Fibroblast of villous mesenchyme (primary cell): ENCODE measurements at places on chromosomes 13 and 19. TPM values are rescaled to one million over a fixed set of nuclear protein-coding genes. Genes with fewer than 3 reads are reported as not detected.

- no peak for DNase-seq
These were observed 141.5 kb downstream of the TDRD3 start for GRCh38 chr13:60538566-60538965.

DNA sequence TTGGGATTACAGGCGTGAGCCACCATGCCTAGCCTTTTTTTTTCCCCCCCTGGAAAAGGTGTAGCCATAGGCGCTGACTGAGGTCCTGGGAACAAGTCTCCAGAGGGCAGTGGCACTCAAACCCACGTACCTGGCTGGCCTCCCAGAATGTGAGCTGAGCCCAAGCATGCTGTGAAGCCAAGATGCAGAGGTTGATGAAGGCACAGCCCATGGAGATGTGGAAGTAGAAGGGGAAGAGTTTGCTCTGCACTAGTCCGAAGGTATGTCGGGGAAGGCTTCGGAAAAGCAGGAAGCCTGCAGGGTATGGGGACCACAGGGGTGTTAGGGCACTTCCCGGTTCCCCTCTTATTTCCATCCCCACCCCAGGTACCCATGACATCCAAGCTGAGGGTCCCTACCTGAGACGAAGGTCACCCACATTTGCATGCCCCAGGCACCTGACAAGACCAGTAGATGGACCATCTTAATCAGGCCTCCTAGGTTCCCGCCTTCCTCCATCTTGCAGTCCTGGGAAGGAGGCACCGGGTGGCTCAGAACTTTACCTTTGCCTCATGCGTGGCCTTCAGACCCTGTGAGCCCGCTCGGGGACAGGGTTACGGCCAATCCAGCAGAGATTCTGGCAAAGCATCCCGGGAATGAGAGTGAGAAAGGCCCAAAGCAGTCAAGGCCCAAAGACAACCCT, 805 bp downstream of the TMEM205 start:
- no peak for DNase-seq

GRCh38 chr19:18007917-18008673, at the start of gene ARRDC2:
Gene ARRDC2 (plus strand): TSS chr19:18008170. CDS start chr19:18008311, 141 bp downstream.
- DNase-seq, result peak; percentile 92

The PLPP2 gene
- 9.9 and 12.2 TPM in 2 replicates for total RNA-seq

- peak; percentile 16 for DNase-seq
These were observed 49.4 kb upstream of the TEX29 start for GRCh38 chr13:111270765-111271698.

- DNase-seq, result no peak
These were observed 109.4 kb downstream of the SACS start for GRCh38 chr13:23323946-23324709.
